KG1 (cell line): ENCODE measurements at places on chromosomes 11 and 22.

- no peak for DNase-seq
Observed at GRCh38 chr11:114311946-114312345, 15.7 kb downstream of the NNMT start.

DNA sequence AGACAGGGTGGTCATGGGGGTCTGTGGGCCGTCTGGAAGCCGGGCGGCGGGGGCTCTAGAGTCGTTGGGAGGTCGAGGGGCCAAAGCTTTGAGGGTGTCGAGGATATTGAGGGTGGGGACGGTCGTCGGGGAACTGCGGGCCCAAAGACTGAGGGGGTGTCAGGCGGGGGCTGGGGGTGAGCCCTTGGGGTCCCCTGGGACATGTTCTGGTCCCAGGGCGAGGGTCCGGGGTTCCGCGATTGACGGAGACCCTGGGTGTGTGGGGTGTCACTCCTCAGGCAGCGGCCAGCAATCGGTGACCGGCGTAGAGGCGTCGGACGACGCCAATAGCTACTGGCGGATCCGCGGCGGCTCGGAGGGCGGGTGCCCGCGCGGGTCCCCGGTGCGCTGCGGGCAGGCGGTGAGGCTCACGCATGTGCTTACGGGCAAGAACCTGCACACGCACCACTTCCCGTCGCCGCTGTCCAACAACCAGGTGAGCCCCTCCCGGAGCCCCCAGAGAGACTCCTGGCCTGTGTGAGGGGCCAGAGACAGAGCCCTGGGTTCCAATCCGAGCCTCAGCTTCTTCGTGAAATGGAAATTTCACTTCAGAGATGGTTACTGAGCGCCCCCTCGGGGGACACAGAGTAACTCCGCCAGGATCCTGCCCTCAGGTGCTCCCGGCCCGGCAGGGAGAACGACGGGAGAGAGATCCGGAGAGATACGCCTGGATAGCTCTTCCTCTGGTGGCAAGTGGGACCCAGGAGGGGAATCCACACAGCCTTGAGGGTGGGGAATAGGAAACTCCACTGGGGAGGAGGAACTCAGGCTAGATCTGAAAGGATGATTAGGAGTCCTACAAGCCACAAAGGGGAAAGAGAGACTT is 714 bp downstream of the SDF2L1 start:
- DNase-seq = peak; percentile 46

DNA sequence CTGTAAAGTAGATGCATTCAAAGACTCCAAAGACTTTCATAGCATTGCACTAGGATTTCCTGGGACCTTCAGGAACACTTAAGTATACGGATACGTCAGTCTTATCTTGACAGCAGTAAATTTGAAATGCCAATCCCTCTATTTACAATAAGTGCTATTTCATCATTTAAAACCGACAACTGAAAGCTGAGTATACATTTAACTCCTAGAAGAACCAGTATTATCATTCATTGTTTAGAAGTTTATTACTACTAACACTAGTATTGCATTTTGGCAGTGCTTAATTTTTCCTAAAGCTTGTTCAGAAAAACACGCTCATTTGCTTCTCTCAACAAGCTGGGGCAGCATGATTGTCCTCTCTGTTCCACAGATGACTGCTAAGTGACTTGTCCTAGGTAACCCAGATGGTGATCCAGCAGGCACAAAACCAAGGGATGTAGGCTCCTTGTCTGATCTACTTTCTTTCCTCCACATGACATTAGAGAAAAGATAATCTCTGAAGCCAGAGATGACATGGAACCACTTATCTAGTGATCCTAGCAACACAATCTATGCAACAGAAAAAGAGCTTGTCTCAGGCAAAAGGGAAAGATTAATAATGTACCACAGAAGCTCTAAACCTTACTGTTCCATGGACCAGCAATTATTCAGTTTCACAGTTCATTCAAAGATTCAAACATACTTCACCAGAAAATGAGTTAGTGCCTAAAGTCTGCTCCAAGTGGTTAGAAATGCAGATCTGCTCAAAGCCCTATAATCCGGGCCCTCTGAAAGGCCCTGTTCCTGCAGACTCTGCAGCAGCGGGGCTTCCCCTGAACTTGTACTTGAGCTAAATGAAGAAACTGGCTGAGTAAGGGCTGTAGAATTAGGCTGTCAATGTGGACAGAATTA is 5.2 kb downstream of the MAML2 start:
- no peak for DNase-seq

DNA sequence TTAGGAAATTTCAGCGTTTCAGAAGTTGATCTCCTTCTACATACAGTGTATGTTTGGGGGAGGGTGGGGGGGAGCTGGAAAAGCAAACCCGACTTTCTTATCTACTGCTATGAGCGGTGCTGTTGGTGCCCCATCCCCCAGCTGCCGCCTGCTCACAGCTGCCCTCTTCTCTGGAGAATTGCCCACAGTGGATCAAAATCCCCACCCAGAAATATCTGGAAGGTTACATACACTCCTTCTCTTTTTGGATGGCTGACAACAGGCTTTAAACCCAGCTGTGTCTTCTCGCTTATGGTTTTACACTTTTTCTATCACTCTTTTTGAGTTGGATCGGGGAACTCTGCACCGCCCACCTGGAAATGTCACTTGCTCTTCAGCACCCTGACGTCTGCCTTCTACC is 56.4 kb downstream of the DHCR7 start:
- no peak for DNase-seq

GRCh38 chr22:48146426-48146825 is 1384.0 kb downstream of the TBC1D22A start:
- DNase-seq = no peak

GRCh38 chr11:110028921-110029320 is 64.3 kb upstream of the ZC3H12C start:
- no peak for DNase-seq

- no peak for DNase-seq
Observed at GRCh38 chr22:22388090-22388489, 120.5 kb downstream of the ZNF280B start.

DNA sequence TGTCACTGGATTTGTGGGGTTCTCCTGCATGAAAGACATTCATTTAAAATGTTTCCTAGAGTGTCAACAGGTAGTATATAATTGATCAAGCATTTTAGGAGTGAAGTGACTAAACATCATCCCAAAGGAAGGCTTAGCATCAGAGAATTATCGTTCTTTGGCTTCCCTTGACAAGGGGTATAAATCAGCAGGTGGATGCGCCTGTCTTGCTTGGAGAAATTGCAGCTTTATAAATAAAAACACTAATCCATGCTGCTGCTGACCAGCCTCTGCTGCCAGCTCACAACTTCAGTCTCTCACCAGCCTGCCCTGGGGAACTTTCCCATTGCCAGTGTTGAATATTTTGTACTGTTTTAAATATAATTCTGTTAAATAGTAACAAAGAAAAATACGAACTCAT is 1184.7 kb upstream of the TENM4 start:
- no peak for DNase-seq

DNA sequence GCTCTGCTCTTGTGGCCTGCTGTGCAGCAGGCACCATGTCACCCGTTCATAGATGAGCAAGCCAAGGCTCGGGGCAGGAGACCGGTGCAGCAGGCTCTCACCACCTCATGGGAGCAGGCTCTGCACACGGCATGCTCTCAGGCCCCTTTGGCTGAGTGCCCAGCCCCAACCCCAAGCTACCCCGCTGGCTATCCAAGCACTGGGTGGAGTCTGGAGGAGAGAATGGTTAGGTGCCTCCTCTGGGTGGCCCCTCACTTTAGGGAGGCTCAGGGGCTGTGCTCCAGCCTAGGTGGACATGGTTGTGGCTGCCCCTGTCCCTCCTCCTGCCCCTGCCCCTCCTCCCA is 199.9 kb downstream of the IGLL1 start:
- no peak for DNase-seq

DNA sequence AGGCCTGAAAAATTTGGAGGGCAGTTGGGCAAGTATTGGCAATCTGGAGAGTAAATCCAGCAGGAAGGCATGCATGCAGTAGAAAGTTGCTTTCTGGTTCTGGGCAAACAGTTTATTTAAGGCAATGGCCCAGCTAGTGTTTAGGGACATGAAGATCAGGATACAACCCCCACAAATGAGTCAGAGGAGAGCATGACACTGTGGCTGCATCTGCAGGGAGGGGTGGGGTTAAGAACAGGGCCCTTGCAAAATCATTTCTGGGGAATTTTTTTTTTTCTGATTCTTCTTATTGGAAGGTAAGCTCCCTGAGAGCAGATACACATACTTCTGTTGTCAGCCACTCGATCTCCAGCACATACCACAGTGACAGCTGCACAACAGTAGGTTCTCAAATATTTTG is 61.1 kb downstream of the FDX1 start:
- DNase-seq = no peak

DNA sequence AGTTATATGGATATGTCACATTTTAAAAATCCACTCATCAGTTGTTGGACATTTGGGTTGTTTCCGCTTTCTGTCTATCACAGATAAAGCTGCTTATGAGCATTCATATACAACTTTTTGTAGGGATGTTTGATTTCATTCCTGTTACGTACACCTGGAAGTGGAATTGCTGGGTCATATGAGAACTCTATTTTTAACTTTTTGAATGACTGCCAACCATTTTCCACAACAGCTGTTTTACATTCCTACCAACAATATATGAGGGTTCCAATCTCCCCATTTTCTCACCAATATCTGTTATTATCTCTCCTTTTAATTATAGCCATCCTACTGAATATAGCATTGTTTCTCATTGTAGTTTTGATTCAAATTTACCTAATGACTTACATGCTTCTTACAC is 172.0 kb downstream of the UVRAG start:
- no peak for DNase-seq

GRCh38 chr11:56688554-56689100 is 10.3 kb upstream of the OR9G1 start:
- DNase-seq = no peak

DNA sequence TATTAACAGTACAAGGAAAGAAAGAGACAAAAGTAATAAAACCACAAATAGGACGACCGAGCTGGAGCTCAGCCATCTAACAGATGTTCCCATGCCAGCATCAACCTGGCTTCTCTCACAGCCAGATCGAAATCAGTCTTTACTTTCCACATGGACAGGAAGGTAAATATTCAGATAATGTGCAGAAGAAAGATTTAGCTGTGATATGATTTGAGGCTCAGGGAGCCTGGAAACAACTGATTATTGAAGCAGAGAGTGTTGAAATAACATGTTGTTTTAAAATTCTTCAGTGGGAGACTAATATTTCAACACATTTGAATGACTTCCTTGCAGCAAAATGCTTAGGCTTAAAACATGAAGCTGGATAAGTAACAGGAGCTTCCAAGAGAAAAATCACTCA is 546.8 kb downstream of the ETS1 start:
- DNase-seq = no peak

- no peak for DNase-seq
Observed at GRCh38 chr22:23580576-23581259, 628 bp upstream of the IGLL1 start.

DNA sequence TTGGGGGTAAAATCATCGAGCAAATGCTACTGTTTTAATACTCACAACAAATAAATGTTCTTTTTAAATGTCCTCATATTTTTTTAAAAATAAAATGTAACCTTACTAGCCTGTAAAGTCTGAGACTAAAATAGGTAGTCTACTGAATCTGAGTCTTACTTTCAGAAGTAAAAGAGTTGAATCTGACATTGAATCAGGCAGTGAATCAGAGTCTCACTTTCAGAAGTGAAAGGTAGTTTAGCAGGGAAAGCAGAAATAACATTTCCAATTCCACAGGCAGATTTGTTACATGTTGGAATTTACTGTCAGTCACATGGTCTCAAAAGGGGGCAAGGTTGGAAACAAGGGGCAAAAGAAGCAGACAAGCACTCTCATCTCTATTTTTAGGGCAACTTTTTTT is 143.0 kb downstream of the ELP4 start:
- no peak for DNase-seq

GRCh38 chr11:68843052-68843561 is 1.4 kb upstream of the CPT1A start:
- peak; percentile 56 for DNase-seq

DNA sequence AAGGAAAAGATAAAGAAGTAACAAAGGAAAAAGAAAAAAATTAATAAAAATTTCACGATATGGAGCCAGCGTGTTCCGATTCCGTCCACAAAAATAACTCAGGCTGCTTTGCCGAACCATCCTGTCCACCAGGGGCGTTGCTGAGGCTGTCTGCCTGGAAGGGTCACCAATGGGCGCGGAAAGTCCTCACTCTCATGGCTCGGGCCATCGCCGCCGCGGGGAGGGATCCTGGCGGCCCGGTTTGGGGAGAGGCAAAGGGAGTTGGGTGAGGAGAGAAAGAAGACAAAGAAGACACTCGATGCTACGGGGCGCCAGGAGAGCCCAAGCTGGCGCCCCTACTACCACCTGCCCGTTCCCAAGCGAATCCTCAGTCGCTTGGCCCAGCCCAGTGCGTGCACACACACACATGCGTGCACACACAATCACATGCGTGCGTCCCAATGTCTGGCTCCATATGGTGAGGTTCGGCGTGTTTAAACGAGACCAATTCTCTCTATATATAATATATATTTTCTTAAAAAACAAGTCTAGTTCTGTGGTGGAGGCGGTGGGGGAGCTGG is 5.6 kb upstream of the PYGM start:
- DNase-seq = no peak

GRCh38 chr22:22508274-22509176 is at the start of gene ZNF280B:
Gene ZNF280B (minus strand): TSS chr22:22508742. CDS start chr22:22489398, 19,344 bp downstream.
- peak; percentile 70 for DNase-seq

- DNase-seq = no peak
Observed at GRCh38 chr22:39288135-39288898, 31.1 kb downstream of the RPL3 start.

DNA sequence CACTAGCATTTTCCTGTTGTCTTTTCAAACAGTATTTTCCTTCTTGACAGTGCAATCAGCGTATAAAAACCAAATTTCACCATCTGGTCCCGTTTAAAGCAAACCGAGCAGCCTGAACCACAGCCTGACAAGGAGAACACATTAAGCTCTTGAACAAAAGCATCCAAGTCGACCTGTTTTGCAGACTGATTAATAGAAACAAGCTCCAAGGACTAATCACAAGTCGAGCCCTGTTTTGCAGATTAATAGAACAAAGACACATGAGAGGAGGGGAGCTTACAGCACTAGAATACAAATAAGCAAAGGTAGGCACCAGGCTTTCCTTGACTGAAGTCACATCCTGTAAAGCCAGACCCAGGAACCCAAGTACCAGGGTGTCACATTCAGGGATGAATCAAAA is 104.8 kb downstream of the MPPED2 start:
- DNase-seq = no peak

- DNase-seq = no peak
Observed at GRCh38 chr11:19940831-19941230, 219.4 kb downstream of the DBX1 start.
